Upper lobe of left lung (tissue), 6 donors: ENCODE measurements at places on chromosomes 1 and 21. TPM values are rescaled to one million over a fixed set of nuclear protein-coding genes. Genes with fewer than 3 reads are reported as not detected.

- H3K4me3 ChIP-seq, result no peak overlapping the region
- H3K27me3 ChIP-seq, result no peaks in the 10 kb centered on the region
- H3K36me3 ChIP-seq, result no peaks in the 10 kb centered on the region
Observed at GRCh38 chr1:25773441-25774125, 26.4 kb upstream of the SELENON start.

DNA sequence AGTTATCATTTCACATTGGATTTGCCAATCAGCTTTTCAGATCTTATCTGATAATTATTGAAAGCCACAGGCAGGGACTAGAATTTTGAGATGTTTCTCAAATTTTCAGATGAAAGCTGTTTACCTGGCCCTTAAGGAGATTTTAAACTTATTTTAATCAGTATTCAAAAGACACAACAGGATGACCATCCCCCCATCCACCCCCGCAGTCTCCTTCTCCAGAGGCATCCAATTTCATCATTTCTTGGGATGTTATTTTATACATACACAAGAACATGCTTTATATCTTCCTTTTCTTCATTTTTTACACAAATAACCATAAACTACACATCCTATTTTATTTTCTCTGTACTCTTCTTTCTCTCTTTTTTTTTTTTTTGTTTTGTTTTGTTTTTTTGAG is 470.9 kb downstream of the SMYD3 start:
- H3K36me3 ChIP-seq, result no peaks in the 10 kb centered on the region
- no peak for DNase-seq
- H3K27me3 ChIP-seq, result no peaks in the 10 kb centered on the region

- no peak overlapping the region for H3K4me3 ChIP-seq
- no peak overlapping the region for H3K27ac ChIP-seq
- peaks cover 10% of the 10 kb centered on the region for H3K4me1 ChIP-seq
- H3K27me3 ChIP-seq, result peaks cover 17% of the 10 kb centered on the region
Observed at GRCh38 chr1:1074631-1075147, 583 bp upstream of the RNF223 start.

Gene FAM177B
- total RNA-seq, result 0.79 TPM

Gene C1orf94
- total RNA-seq, result not detected
